T-helper 1 cell (primary cell): ENCODE measurements at places on chromosomes 16 and 17.

GRCh38 chr17:17893801-17894644, 57.2 kb upstream of the SREBF1 start:
- DNase-seq: no peak

DNA sequence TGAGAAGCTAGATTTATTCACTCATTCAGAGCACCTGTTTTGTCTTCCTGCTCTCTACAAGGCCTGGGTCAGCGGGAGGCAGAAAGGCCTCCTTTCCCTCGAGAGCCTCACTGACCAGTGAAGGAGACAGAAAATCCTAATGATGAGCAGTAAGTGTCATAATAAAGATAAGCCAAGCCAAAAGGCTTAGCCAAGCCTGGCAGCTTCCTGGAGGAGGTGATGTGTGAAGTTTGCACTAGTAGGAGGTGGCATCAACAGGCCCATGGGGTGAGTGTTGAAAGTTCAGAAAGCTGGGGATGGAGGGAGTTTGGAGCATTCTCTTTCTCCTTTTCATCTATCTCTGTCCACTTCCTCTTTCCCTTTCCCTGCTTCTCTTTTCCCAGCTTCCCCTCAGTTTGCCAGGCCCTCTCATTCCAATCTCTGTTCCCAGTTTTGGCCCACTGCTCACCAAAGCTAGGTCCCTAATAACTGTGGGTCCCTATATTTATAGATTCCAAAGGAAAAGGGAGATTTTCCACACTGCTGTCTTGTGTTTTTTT, 16.5 kb upstream of the SPNS3 start:
- no peak for DNase-seq

DNA sequence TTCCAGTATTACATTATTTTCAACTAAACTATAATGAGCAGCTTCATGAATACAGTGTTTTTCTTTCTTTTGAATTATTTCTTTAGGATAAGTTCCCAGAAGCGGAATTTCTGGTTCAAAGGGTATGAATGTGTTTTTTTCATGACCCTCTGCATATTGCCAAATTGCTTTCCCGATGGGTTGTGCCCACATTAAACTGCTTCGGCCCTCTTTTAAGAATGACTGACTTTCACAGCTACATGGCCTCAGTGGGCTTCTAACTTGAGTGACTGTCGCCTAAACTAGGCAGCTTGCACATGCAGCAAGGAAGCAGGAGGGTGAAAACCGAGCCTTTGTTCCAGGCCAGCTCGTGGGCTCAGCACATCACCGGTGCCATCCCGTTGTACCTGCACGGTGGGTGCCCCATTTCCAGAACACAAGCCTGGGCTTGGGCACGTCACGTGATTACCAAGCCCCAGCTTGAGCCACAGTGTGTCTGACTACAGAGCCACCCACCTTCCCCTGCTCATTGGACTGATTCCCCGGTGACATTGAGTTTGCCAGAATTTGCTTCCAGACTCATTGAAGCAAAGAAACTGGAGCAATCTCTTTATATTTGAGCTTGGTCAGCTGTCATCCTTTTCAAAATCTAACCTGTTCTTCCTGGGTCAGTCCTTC, 112.8 kb downstream of the CLEC16A start:
- no peak for DNase-seq

DNA sequence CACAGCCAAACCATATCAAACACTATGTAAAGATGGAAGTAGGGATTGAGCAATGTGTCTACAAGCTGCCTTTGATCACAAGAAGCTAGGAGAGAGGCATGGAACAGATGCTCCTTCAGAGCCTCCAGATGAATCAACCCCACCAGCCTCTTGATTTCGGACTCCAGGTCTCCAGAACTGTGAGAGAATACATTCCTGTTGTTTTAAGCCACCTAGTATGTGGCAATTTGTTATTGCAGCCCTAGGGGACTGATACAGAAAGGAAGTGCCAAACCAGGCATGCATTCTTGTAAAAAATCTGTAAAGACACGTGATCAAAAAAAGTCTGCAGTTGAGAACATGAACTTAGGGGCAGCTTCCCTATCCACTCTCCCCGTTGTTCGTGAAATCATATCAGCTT, 91.1 kb downstream of the C17orf67 start:
- DNase-seq: no peak

DNA sequence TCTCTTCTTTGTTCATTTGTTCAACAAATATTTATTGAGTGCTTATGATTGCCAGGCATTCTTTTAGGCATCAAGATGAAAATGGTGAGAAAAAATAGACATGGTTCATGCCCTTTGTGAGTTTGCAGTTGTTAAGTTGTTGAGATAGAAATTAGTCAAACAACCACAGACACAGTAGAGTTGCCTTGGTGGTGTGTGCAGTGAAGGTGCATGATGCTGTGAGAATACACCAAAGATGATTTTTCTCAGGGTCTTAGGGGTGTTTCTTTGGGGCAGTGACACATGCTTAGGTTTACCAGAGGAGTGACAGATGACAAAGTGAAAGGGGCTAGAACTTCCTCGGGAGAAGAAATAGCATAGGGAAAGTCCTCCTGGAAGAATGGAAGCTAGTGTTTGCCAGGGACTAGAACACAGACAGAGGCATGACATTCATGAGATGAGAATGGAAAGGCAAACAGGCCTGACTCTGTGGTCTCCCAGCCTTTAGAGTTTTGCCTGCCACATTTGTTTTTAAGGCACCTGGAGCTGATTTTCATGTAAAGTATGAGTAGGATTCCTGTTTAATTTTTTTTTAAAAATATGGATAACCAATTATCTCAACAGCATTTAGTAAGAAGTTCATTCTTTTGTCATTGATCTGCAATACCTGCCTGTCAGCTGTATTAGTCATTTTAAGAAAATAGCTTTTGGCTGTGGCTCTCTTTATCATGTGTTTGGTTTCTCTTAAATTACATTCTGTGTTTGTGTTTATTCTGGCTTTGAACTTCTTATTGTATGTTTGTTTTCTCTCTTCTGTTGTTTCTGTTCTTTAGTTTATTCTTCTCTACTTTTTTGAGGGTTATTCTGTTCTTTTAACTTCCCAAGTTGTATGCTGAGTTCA, 36.6 kb downstream of the CYLD start:
- no peak for DNase-seq

DNA sequence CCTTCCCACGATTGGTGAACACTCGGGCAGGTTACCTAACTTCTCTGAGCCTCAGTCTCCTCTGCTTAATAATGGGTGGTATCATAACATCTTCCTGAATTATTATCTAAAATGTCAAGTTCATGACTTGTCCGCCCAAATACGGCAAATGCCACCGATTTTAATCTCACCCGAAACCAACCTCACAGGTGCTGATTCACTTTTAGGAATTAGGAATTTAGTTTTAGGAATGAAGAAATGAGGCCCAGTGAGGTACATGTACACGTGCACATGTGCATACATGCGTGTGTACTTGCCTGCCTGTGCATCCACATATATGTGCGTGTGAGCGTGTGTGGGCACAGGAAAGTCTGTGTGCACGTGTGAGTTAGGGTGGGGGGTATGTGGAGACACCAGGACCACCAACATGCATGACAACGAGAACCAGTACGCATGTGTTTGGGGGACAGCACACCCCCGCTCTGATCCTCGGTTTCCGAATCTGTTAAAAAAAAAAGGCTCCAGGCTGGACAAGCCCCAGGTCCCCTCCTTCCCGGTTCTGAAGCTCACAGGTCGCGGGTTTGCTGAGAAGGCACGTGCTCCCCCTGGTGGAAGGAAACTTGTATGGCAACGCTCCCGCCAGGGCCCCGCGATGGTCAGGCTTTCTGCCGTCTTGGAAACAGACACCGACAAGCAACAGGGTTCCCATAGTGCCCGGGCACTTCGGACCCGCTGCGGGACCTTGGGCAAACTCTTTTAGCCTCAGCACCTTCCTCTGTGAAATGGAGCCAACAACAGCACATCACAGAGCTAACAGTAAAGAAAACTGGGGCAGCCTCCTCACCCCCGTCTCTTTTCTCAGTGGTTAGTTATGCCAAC, 219.2 kb downstream of the RBFOX3 start:
- peak; percentile 43 for DNase-seq

GRCh38 chr17:17957584-17957916, 14.7 kb downstream of the TOM1L2 start:
- DNase-seq: no peak

DNA sequence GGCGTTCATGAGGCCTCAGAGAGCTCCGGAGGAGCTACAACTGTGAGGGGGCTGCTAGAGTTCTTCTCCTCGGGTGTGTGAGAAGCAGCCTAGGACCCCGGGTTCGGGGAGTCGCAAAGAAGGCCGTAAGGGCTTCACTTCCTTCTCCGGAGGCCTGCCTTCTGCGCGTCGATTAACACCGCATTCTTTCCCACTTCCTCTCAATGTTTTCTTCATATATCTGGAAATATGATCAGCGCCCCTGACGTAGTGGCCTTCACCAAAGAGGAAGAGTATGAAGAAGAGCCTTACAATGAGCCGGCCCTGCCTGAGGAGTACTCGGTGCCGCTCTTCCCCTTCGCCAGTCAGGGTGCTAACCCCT, 449 bp downstream of the SMCR8 start:
- DNase-seq: no peak

- no peak for DNase-seq
Measured at GRCh38 chr16:28013392-28013791, 50.1 kb downstream of the GSG1L start.

DNA sequence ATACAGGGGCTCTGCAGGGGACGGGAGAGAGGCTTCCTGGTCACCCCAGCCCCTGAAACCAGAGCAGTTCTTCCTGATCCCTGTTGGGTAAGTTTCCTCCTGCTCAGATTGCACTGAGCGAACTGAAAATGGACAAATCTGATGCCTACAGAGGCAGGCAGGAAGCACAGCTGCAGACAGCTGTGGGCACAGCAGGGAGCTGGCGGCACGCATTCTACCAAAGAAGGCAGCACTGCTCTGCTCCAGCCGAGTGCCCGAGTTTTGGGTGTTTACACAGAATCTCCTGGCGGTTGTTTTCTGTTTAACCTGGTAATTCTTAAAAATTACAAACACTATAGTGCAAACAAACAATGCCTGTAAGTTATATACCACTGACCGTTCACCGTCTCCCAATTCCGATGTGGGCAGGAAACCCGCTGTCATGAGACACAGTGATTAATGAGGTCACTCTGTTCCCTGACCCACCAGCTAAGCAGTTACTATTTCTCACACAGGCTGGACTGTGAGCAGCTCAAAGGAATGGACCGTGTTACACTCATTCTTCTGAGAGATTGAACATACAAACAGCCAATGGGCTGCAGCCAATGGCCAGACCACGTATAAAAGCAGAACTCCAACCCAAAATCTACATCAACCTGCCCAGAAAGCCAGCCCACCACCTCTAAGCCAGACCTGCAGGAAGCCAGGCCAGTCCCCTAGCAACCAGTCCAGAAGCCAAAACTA, 25.5 kb downstream of the NSMCE1 start:
- no peak for DNase-seq

DNA sequence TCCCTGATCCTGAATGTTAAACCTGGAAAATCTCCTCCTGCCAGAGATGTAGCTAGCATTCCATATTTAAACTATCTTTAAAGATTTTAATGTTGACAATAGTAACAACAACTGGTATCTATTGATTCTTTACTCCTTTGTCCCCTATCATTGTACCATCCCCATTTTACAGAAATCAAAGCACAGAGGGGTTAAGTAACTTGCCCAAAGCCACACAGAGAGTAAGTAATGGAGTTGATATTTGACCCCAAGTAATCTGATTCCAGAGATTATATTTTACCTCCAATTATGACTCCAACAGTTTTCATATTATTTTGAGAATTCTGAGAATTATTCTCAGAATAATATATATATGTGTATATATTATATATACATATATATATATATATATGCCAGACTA, 37.7 kb upstream of the RGS9 start:
- no peak for DNase-seq

DNA sequence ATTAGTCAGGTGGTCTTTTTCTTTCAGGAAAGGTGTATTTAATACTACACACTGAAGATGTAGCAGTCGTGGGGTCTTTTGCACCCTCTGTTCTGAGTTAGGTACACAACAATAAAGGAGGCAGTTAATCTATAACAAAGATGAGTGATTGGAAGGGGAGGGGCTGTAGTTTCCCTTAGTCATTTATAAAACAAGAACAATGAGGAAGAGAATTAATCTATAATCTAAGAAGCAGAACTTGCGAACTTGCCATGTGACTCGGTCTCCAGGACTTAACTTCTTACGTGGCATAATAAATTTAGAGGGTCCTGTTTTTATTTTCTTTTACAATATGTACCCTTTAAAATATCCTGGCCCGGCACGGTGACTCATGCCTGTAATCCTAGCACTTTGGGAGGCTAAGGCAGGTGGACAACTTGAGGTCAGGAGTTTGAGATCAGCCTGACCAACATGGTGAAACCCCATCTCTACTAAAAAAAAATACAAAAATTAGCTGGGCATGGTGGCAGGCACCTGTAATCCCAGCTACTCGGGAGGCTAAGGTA, 8.6 kb upstream of the APPBP2 start:
- DNase-seq: no peak

DNA sequence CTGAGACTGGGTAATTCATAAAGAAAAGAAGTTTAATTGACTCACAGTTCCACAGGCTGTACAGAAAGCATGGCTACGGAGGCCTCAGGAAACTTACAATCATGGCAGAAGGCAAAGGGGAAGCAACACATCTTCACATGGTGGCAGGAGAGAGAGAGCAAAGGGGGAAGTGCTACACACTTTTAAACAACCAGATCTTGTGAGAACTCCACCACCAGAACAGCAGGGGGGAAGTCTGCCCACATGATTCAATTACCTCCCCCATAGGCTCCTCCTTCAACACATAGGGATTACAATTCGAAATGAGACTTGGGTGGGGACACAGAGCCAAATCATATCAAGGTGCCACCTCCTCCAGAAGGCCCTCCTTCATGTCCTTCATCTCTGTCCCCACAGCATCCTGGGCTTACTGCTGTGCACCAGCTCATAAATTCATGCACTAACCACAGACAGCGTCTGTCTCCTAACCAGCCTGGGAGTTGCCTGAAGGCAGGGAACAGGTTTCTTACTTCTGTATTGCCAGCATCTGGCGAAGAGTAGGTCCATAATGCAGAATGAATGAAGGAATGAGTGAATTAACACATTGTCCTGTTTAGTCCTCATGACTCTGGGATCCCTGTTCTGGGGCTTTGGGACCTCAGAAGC, 74.4 kb downstream of the WSB1 start:
- no peak for DNase-seq

- no peak for DNase-seq
Measured at GRCh38 chr16:87344165-87344930, 27.2 kb upstream of the C16orf95 start.

- no peak for DNase-seq
Measured at GRCh38 chr16:74713876-74714275, 13.2 kb upstream of the MLKL start.

DNA sequence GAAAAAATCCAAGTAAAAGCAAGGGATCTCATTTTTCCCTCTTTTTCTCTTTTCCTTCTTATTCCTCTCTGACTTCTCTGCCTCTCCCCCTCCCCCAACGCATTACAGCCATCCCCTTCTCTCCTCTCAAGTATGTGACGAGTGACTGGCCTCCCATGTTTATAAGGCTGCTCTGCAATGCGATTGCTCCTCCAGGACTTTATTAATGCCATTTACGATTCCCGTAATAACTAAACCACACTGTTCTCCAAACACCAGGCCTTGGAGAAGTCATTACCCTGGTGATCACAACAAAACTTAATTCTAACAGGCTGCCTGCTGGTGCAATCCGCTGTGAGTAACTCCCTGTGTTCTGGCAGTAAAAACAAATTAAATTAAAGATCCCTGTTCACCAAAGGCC, 88.8 kb downstream of the HS3ST3B1 start:
- no peak for DNase-seq

GRCh38 chr16:3119286-3119685, 6.9 kb downstream of the ZNF205 start:
- no peak for DNase-seq
